Fibroblast of skin of abdomen (primary cell): ENCODE measurements at places on chromosomes 6 and 20.

- peak; percentile 80 for DNase-seq
These were observed 6.3 kb upstream of the GTF3C6 start for GRCh38 chr6:110951986-110952794.

DNA sequence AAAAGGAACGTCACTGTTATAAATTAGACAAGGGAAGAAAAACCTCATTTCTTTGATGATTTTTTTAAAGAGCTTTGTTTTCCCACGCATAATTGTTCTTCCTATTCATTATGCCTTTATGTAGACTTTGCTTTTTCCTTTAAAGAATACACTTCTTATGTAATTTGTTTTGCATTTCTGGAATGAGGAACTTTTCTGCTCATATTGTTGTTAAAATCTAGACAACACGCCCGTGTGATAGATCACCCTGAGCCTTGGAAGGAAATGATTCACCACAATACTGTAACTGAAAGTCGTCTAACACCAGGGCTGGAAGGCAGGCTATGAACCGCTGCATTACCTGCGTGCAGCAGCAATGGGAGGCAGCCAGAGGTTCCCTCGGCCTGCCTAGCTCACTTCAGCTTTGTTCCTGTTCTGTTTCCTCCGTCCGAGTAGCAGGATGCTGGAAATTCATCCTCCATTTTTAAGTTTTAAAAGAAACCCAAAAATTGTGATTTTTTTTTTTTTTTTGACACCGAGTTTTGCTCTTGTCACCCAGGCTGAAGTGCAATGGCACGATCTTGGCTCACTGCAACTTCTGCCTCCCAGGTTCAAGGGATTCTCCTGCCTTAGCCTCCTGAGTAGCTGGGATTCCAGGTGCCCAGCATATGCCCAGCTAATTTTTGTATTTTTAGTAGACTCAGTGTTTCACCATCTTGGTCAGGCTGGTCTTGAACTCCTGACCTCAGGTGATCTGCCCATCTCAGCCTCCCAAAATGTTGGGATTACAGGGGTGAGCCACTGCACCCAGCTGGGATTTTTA lies 49.6 kb upstream of the ZNF217 start:
- DNase-seq, result peak; percentile 78

DNA sequence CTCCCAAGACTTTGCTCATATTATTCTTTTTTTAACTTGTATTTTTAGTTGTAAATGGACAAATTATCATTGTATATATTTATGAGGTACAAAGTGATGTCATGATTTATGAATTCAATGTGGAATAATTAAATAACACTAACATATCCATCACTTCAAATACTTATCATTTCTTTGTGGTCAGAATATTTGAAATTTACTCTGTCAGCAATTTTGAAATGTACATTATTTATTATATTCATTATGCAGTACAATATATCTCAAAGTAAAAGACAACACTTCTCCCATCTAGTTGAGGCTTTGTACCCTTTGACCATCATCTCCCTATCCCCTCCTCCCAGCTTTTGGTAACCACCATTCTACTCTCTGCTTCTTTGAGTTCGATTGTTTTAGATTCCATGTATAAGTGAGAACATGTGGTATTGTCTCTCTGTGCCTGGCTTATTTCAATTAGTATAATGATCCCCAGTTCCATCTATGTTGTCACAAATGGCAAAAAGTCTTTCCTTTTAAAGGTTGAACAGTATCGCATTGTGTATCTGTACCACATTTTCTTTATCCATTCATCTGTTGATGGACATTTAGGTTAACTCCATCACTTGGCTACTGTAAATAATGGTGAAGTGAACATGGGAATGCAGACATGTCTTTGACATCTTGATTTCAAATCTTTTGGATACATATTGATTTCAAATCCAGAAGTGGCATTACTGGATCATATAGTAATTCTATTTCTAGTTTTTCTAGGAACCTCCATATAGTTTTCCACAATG lies 197.2 kb downstream of the KIF6 start:
- peak; percentile 47 for DNase-seq

DNA sequence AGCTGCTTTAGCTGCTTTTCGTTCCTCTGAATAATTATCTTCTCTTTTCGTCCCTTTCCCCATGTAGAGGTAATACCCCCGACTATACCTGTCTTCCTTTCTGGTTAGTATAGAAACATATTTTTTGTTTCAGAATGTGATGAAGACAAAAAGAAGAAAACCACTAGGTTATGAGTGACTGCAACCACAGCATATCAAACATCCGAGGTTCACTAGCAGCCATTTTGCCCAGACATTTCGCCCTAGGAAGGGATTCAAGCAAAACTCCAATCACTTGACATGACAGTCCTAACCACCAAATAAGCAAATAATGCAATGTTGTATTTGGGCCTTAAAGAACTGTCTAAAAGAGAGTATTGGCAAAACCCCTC lies 9.4 kb downstream of the SNX5 start:
- DNase-seq, result no peak
